ENCODE measurements at places on chromosomes 3 and 15.
A peak's percentile ranks its signal among the peaks of the same experiment; 100 is the strongest.

DNA sequence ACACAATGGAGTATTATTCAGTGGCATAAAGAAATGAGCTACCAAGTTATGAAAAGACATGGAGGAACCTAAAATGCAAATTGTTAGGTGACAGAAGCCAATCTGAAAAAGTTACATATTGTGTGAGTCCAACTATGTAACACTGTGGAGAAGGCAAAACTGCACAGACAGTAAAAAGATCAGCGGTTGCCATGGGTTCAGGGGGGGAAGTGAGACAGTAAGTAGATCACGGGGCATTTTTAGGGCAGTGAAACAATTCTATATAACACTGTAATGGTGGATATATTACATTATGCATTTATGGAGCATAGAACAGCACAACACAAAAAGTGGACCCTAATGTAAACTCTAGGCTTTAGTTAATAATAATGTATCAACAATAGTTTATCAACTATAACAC lies 17.6 kb downstream of the CBLB start:
- DNase-seq, result no peak

DNA sequence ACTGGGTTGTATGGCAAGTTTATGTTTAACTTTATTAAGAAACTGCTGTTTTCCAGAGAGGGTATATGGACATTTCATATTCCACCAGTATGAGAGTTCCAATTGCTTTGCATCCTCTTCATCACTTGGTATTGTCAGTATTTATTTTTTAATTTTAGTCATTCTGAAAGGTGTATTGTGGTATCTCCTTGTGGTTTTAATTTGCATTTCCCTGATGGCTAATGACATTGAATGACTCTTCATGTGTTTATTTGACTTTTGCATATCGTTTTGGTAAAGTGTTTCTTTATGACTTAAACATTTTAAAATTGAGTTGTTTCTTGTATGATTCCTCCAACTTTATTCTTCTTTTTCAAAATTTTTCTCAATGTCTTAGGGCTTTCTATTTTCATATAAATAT lies 44.4 kb downstream of the IL1RAP start:
- no peak for DNase-seq

DNA sequence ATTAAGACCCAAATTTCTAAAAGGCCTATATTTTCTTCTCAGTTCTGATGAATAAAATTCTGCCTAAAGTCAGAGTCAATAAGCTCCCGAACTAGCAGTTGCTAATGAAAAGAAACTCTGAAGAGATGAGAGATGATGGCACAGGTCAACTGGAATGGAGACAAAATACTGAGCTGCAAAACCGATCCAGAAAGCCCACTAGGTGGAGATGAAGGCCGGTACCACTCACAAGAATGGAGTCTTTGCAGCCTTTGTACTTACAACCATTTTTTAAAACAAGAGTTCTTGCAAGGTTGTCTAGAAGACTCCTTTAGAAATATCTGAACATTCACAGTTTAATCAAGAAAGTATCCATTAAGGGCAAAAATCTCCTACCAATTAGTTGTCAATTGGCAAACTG lies 119.9 kb upstream of the TJP1 start:
- peak; percentile 55 for DNase-seq

- DNase-seq, result no peak
Measured at GRCh38 chr3:192082730-192083660, 622.0 kb downstream of the PYDC2 start.

GRCh38 chr15:27956285-27956684 lies 142.8 kb downstream of the OCA2 start:
- no peak for DNase-seq

DNA sequence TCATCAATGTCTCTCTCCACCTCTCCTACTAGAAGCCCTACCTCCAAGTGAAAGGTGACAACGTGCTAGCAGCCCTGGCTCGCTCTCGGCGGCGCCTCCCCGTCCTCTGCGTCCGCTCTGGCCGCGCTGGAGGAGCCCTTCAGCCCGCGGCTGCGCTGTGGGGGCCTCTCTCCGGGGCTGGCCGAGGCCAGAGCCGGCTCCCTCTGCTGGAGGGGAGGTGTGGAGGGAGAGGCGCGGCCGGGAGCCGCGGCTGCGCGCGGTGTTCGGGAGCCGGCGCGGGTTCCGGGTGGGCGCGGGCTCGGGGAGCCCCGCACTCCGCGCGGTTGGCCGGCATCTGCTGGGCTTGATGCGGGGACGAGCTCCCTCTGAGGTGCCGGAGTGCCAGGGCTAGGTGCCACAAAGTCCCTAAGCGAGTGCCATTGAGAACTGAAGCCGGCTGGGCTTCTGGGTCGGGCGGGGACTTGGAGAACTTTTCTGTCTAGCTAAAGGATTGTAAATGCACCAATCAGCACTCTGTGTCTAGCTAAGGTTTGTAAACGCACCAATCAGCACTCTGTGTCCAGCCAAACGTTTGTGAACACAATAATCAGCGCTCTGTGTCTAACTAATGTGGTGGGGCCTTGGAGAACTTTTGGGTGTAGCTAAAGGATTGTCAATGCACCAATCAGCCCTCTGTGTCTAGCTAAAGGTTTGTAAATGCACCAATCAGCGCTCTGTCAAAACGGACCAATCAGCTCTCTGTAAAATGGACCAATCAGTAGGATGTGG lies 84.8 kb upstream of the ARRDC4 start:
- peak; percentile 68 for DNase-seq

GRCh38 chr3:140816372-140817195 lies 125.1 kb upstream of the SLC25A36 start:
- DNase-seq, result no peak

- DNase-seq, result no peak
Measured at GRCh38 chr3:125200731-125201139, 11.8 kb downstream of the SLC12A8 start.

DNA sequence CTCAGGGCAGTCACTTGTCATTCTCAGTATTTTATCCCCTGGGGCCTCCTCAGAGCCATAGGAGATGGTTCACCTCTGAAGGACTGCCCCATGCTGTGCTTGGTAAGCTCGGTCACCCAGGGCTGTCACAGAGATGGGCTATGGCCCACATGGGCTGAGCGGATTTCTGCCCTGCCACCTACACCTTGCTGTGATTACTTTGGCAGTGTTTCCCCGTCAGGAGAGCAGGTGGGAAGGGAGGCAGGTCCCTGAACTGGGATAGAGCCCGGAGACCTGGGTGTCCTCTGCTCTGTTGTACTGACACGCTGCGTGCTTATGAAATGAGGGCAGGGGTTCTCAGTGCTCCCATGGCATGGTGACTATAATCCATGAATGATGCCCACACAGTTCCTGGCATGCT lies 48.9 kb downstream of the APBA2 start:
- DNase-seq, result no peak

- DNase-seq, result no peak
Measured at GRCh38 chr15:55334371-55334770, 15.3 kb downstream of the PIGB start.

- no peak for DNase-seq
Measured at GRCh38 chr15:69722924-69723323, 270.3 kb downstream of the RPLP1 start.

DNA sequence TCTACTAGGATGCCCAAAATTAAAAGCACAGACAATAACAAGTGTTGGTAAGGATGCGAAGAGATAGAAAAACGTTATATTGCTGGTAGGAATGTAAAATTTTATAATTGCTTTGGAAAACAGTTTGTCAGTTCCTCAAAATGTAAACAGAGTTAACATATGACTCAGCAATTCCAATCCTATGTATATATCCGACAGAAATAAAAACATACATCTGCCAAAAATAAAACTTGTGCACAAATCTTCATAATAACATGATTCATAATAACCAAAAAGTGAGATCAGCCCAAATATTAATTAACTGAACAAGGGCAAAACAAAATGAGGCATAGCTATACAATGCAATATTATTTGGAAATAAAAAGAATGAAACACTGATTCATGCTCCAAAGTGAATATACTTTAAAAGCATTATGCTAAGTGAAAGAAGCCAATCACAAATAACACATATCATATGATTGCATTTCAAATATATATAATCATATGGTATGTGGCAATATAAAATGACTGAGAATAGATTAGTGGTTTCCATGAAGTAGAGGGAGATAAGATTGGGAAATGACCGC lies 609.3 kb downstream of the IGSF11 start:
- no peak for DNase-seq

- no peak for DNase-seq
Measured at GRCh38 chr3:2947536-2947935, 162.6 kb downstream of the IL5RA start.

DNA sequence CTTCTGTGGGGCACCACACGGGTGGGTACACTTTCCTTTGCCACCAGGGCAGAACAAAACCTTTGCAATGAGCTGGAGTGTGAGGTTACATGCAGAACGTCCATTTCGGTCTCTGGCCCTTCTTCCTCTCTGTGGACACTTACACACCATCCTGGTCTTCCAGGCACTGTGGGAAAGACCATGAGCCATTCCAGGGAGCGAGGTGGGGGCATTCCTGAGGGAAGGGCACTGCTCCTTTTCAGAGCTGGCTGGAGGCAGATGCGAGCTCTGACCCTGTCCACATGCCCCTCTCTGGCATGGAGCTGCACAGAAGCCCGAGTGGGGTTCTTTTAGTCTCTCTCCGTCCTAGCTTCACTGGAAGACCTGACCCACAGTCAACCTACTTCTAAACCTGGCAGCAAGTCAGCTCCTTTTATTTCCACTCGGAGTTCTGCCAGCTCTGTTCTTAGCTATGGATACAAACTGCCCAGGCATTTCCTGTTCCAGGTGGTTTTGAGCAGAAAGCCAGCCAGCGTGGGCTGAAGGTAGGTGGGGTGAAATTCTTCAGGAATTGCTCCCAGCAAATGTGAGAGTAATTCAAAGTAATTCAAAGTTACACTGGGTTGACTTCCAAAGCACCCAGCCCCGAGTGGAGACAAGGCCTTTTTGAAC lies 281.4 kb downstream of the ADAMTS17 start:
- no peak for DNase-seq

DNA sequence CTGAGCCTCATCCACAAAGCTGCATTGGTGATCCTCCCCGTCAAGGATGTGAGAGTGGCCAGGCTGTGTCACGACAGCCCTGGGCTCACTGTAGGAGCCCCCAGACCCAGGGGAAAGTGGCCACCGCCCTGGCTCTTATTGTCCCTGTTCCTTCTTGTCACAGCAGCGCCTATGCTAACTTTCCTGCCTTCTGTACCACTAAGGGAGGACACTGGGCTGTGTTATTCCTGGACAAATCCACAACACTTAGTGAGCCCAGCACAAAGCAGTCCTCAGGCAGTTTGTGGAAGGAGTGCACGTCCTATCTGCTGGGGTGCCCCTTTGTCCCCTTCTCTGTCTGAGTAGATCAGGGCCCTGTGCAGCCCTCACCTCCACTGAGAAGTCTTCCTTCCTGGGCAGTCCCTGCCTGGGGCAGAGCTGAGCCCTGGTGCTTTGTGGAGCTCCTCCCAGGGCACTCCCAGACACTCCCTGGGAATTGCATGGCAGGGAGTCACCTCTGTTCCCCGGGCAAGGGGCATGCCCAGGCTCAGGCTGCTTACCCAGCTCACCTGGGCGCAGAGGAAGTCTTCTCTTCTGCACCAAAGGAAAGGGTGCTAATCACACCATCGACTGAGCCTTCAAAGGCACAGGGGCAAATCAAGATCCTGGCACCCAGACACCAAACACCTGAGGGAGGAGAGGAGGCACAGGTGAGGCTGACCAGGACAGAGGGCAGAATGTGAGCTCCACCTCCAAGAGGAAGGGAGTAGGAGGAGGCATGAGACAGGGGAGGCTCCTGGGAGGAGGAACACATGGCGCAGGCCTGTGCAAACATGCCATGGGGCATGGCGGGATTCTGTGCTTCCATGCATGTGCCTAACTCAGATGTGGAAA lies 138.7 kb downstream of the KLF13 start:
- no peak for DNase-seq

- DNase-seq, result no peak
Measured at GRCh38 chr3:45599424-45599886, 4.9 kb downstream of the LIMD1 start.

GRCh38 chr15:99181545-99181971 lies 67.8 kb downstream of the TTC23 start:
- DNase-seq, result peak; percentile 37

- peak; percentile 4 for DNase-seq
Measured at GRCh38 chr15:31461911-31462480, 135.4 kb downstream of the KLF13 start.

Data from testis (tissue), 5 donors.